ENCODE measurements at places on chromosomes 16 and 17.

DNA sequence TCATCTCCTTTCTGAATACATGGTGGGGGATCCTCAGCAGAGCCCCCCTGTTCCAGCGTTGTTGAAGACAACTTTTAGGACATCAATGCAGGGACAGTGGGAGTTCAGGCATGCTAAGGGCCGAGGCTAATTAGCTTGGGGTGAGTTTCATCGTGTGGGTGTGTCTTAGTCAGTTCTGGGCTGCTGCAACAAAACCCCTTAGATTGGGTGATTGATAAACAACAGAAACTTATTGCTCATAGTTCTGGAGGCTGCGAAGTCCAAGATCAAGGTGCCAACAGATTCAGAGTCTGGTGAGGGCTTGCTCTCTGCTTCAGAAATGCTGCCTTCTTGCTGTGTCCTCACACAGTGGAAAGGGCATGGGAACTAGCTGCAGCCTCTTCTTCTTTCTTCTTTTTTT, 214.0 kb downstream of the NTN1 start:
- no peak for DNase-seq

DNA sequence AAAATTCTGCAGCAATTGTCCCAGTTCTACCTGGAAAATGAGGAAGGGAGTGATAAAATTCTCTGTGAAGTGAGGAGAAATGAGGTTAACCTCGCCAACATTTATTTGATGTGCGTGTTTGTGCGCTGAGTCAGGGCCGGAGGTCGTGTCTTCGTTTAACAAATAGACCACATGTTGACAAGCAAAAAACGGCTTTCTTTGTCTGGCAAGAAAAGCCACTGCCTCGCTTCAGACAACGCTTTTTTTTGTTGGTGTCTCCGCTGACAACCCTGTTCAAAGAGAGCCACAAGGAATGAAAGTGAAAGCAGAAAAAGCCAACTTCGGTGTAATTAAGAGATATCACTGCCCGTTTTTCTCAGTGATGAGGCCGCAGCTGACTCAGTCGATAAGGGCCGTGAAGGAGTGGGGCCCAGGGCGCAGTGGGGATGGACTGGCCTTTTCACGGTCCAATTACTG, 510.6 kb downstream of the CDH13 start:
- DNase-seq: no peak

GRCh38 chr16:51155820-51156806, 5.0 kb upstream of the SALL1 start:
- DNase-seq: no peak

GRCh38 chr17:21134559-21134958, 7.8 kb downstream of the DHRS7B start:
- DNase-seq: no peak

DNA sequence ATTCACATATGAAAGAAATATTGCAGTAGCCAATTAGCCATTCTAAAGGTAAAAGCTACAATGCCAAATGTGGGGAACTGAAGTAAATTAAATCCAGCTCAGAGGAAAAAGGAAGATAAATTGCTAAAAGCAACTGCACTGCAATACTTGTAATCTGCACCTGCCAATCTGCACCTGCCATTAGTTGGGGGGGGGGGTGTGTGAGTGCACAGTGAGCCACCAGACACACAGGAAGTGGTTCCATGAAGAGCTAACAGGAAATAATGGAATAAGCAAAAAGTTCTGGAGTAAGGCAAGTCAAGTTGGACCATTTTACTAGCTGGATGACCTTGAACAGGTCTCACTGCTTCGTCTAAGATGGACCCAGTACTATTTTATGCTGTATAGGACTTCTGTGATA, 191.8 kb downstream of the PARN start:
- DNase-seq: no peak

GRCh38 chr17:6463616-6464445, 19.6 kb downstream of the PIMREG start:
- DNase-seq: no peak

DNA sequence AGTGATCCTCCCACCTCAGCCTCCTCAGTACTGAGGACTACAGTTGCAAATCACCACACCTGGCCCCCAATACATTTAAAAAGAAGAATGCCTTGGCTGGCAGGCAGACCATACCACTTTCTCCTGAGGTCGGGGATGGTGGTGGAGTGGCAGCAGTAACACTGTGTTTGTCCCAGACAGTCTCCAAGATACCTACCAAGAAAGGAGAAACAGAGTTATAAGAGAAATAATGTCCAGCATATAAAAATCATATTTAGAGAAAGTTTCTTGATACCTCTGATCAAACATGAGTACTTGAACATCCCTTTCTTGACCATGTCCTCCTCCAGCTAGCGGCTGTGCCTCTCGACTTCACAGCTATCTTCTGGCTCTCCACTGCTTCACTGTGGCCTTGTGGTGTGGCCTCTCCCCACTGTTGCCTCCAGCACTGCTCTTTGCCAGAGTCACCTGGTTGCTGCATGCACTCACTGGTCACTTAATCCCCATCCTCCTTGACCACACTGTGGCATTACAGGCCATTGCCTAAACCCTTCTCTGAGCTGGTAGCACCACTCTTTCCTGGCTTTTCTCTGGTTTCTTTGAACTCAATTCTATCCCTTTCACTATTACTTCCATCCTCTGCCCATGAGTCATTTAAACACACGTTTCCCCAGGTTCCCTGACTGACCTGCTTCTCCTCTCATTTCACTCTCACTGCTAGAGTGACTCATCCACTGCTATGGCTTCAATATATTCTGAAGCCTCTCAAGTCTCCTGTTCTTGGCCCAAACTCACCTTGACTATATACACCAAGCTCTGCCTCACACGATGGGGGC, 45.2 kb downstream of the XPO6 start:
- no peak for DNase-seq

- DNase-seq: no peak
These were observed 683 bp upstream of the PSMB3 start for GRCh38 chr17:38751808-38752307.

DNA sequence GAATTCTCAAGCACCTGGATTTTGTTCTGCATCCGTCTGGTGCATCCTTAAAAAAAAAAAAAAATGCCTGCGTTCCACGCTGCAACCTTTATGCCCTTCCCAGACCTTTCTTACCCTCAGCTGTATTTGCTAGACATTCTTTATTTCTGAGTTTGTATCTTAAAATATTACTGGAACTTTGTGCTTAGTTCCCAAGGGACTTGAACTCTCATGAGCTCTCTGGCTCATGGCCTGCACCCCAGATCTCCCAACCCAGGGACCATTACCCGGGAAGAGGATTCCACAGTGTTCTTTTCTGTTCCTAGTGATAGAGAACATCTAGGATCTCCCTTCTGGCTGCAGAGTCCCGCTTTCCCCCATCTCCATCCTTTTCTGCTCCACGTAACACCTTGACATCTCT, 28.9 kb upstream of the CLEC18A start:
- DNase-seq: no peak

GRCh38 chr16:69316595-69317034, 5.5 kb downstream of the VPS4A start:
- DNase-seq: no peak

GRCh38 chr17:307741-308507, 44.7 kb downstream of the RPH3AL start:
- DNase-seq: no peak

- DNase-seq: no peak
These were observed 148.0 kb upstream of the TNRC6C start for GRCh38 chr17:77810536-77810935.

DNA sequence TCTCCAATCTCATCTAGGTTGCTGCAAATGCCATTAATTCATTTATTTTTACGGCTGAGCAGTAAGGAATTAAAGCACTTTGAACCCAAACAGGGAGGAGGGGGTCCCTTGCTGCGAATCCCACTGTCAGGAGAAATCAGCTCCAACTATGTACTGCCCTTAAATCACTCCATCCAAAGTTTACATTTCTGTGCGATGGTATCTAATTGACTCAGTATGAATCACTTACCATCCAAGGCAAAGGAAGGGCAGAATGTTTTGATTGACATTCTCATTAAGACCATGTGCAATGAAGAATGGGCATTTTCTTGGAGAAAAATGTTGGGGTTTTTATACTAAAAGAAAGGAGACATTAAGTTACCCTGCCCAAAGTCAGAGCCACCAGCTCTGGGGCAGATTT, 47.7 kb upstream of the XYLT1 start:
- DNase-seq: no peak

- no peak for DNase-seq
These were observed 41.1 kb downstream of the FTO start for GRCh38 chr16:53745086-53745485.

GRCh38 chr16:12538667-12539091, 265.0 kb downstream of the CPPED1 start:
- no peak for DNase-seq

- no peak for DNase-seq
These were observed 887.3 kb downstream of the CDH8 start for GRCh38 chr16:61148930-61149329.
